ENCODE measurements at places on chromosomes 7 and 10.

DNA sequence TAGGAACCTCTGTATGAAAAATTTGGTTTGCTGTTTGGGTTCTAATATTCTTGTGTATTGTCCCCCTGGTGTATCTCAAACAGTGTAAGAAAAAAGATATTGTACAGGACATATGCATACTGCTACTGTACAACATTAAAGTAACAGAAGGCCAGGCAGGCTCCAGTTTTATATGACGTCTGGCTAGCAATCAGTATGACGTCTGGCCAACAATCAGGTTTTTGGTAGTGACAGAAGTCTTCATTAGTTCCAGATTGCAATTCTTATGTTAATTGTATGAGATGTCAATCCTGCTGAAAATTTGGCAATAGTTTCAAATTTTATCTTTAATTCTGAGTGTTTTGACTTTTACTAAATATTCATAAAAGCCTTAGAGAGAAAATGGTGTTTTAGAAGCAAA, 67.9 kb upstream of the KCND2 start:
- DNase-seq, result no peak

GRCh38 chr10:60376221-60377041, 13.2 kb downstream of the ANK3 start:
- no peak for DNase-seq

GRCh38 chr7:143463556-143463955, 14.1 kb upstream of the TAS2R41 start:
- DNase-seq, result no peak

GRCh38 chr7:127733986-127734385, 82.0 kb downstream of the SND1 start:
- DNase-seq, result no peak

DNA sequence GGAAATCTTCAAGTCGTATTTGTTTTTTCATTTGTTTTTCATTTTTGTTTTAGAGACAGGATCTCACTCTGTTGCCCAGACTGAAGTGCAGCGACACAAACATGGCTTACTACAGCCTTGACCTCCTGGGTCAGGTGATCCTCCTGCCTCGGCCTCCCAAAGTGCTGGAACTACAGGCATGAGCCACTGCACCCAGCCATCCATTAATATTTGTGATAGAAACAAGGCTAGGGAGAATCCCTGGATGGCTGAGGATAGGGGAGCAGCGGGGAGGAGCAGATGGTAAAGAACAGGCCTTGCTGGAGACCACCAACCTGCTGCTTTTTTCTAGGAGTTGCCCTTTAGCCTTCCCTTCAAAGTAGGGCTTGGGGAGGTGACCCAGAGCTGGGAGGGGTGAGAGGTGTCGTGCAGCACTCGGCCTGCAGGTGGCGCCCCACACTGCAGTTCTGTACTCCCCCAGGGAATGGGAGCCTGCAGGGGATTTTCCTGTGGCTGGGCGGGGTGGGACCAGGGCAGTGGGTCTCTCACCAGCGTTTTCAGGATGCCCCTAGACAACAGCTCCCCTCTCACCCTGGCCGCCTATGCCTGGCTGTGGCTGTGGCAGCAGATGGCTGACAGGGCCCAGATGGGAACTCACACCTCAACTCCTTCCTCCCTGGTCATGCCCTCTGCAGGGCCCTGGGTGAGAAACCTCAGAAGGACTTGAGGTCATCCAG, 12.6 kb upstream of the CDH23 start:
- peak; percentile 6 for DNase-seq

- DNase-seq, result no peak
These were observed 28.2 kb downstream of the SFR1 start for GRCh38 chr10:104150139-104150538.

GRCh38 chr10:44341886-44342285, 43.0 kb downstream of the CXCL12 start:
- DNase-seq, result no peak

DNA sequence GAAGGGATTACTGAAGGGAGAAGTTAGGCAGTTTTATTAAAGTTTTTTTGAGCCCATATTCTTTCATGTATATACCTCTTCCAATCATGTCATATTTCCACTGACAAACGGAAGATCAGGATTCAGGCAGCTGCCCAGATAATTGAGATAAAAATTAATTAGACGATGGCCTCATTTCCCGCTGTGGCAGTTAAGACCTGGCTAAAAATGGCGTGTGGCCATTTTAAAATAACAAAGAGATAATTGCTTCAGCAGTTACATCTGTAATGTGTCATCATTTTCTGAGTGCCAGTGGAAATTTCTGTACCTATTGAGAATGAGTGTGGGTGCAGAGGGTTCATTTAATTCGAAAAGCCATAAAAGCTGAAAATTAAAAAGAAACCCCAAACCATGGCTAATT, 215.1 kb downstream of the STK31 start:
- no peak for DNase-seq

- no peak for DNase-seq
These were observed 177.7 kb upstream of the SP8 start for GRCh38 chr7:20964281-20964918.

GRCh38 chr7:39353615-39354376, 212.4 kb upstream of the YAE1 start:
- DNase-seq, result no peak

DNA sequence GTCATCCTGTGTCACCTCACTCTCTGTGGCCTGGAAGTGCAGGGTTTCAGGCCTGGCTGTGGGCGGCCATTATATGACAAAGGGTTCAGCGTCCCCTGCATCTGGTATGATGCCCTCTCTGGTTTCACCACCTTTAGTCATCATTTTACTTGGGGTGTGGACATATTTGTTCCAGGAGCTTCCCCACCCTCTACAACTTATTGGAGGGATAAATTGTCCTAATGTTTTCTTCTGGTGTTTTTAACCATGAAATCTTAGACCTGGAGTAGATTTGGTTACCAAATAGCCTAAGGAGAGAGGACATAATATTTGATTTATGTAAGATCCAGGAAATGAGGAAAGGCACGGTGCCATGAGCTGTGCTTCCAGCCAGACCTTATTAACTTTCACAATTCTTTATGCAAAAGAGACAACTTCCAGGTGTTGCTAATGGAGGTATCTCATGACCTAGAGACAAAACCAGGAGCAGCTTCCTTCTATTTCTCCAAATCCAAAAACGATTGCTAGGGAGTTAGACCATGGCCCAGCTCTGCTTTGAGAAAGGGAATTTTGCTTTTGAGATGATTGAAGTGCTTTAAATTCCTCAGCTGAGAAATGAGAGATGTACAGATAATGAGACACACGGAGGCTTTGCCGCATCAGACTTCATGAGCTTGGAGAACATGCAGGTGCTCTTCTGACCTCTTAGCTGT, 20.9 kb downstream of the WBP1L start:
- DNase-seq, result no peak

DNA sequence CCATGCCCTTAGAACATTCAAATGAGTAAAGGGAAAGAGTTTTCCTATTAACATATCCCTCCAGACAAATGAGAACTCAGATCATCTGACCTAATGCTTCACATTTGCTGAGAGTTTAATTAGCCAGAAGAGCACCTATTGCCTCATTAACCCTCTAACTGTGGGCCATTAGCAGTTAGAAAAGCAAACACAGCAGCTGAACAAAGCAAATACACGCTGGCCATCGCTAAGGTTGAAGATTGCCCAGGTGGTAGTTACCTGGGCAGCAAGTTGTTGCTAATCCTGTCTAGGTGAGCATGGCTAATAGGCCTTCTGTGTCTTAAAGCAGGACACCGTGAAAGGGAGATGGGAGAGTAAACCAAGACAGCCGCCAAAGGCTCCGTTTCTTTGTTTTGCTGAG, 49.9 kb upstream of the UCN3 start:
- DNase-seq, result no peak

- no peak for DNase-seq
These were observed 30.4 kb downstream of the AMZ1 start for GRCh38 chr7:2718296-2718965.

DNA sequence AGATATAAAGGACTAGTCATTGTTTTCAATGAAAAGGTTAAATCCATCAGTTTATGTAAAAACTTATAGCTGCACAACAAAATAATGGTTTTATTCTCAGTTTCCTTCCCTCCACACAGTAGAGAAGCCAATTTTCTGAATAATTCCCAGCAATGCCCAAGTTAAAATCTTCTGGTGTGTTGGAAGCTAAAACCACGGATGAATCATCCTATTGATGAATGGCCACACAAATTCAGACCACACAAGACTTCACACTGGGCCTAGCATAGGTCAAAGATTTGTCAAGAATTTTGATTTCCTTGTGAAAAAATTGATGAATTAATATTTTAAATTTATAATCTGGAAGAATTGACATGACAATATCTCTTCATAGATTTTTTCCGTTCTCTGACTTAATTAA, 617.6 kb downstream of the INHBA start:
- DNase-seq, result no peak

DNA sequence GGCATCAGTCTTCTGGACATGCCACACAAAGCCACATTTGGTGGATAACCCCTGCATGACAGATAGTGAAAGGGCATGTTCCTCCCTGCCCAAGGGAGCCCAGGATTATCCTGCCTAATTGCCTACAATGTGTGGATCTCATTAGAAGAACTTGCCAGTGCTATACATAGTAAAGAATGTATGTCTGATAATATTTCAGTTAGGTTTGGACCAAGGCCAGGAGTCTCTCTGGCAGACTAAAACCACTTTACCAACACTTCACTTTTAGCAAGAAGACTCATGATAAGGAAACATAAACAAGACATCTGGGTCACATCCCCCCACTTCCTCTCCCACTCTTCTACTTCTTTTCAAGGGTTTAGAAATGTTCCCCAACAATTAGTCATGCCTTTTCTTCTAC, 196.7 kb downstream of the MTERF1 start:
- no peak for DNase-seq

GRCh38 chr7:40572810-40573465, 438.1 kb downstream of the SUGCT start:
- DNase-seq, result no peak

DNA sequence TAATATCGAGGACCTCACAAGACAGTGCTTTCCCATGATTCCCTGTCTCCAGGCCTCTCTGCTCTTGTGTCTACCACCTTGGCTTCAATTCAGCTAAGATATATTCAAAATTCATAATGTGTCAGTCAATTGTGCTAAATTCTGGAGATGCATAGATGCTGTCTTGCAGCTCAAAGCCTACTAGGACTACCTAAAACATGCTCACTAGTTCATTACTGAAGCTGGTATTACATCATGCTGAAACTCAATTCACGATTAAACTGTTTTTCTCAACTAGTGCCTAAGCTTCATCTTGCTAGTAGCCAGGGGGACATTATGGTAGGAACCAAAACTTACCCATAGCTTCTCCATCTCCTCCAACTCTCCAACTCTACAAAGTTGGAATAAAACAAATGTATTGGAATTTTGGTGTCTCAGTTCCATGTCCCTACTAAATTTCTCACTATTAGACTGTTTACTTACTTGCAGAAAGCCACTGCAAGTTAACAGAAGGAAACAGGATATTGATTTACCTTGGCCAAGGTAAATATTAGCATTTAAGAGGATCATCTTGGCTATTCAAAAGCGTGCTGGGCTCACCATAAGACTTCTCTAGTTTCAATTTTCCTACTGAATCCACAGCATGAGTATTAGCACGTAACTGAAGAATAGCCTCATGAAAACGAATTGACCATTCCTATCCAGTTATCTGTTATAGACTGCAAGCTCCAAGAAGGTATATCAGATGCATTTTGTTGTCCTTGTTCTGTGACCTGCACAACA, 53.6 kb downstream of the CREB3L2 start:
- no peak for DNase-seq

GRCh38 chr10:19944911-19945663, 128.9 kb downstream of the PLXDC2 start:
- DNase-seq, result no peak

GRCh38 chr10:62587011-62587410, 212.8 kb downstream of the ZNF365 start:
- no peak for DNase-seq

DNA sequence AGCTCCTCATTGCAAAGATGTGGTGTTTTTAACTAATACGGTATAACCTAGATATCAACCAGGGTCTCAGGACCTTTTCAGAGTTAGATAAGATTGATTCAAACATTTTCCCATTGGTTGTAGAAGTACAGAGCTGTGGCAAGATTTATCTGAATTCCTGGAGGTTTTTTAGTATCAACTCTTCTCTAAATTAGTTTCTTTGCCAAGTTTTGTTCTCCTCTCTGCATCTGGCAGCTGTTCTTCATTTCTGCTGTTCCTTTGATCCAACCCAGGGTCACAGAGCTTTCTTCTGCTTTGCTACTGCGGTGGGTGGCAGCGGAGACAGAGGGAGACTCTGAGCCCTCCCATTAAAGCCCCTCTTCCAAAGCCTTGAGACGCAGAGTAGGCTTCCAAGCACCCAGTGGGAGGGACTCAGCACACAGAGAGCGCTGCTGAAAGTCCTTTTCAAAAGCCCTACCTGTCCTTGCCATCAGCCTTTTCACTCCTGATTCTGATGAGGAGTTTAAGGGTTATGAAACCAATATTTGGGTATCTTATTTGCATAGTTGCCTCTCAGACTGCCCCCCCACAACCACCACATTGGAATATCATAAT, 146.3 kb upstream of the EEPD1 start:
- no peak for DNase-seq

GRCh38 chr7:39949971-39950472, at the start of gene CDK13:
Gene CDK13, plus strand, starts transcription at chr7:39950256. Its CDS starts 386 bp downstream, at chr7:39950642.
- peak; percentile 30 for DNase-seq

DNA sequence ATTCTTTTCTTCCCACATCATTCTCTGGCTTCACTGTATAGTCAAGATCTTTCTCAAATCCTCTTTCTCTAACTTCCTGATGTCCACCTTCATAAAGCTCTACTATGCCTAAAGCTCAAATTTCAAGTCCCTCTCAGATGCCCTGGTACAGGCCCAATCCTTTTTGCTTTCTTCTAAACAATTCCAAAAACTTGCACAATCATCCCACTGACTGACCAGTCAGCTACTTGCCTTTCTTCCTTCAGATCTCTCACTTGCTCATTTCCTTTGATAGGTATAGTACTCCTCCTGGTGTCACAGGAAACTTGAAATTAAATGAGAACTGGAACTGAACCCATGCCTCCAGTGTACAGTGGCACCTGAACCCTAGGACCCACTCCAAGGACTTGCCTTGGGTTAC, 18.2 kb downstream of the SEC31B start:
- no peak for DNase-seq

- DNase-seq, result no peak
These were observed 5.5 kb downstream of the VIPR2 start for GRCh38 chr7:159139202-159139601.

DNA sequence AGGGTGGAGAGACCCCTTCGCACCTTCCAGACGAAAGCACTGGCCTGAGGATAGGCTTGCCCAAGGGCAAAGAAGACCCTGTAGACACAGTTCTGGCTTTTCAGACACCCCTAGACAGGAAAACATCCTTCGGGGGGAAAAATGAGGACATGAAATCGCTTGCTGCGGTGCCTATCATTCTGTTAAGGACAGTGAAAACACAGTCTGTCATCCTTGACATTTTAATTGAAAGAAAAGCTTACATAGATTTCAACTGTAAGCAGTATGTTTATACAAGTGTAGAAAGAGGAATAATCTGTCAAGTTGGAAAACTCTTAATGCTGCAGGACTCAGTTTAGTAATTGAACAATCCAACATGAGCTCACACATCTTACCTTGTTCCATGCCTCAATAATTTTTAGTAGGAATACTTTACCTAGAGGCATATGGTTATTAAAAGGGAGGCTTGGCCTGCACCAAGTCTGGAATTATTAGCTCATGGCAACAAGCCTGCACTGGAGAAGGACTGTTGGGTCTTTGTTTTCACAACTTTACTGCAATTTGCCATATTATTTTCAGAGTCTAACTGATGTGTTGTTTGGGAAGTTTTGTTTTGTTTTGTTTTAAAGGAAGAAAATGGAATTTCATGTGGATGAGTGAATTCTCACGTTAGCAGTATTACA, 243.5 kb downstream of the TRIL start:
- DNase-seq, result no peak
